ENCODE measurements at places on chromosomes 4 and X. TPM values are rescaled to one million over a fixed set of nuclear protein-coding genes. Genes with fewer than 3 reads are reported as not detected.

The CENPU gene
- 3.1 TPM for total RNA-seq

The ATP8A1 gene
- 11.6 TPM for total RNA-seq

The MAGIX gene
- 2.7 TPM for total RNA-seq

The FAM120C gene
- 10.1 TPM for total RNA-seq

GRCh38 chr4:74085669-74086068 is 13.3 kb downstream of the CXCL2 start:
- no peak overlapping the region for H3K27ac ChIP-seq
- H3K36me3 ChIP-seq = no peaks in the 10 kb centered on the region
- H3K4me3 ChIP-seq = no peak overlapping the region
- no peak for DNase-seq

DNA sequence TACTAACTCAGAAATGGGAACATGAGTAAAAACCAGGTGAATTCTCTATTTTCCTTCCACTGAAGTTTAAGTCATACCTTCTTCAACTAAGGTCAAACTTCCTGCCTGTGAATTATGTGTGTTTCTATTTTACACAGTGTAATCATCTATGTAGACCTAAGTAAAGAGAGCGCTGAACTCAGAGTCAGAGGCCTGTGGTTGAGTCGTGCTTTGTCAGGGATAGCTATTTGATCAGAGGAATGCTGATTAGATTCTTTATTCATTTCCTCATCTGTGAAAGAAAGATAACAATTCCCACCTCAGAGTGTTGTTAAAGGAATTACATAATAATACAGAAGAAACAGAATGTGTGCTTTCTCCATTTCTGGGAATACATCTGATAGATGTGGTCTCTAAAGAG is 654.1 kb downstream of the STIM2 start:
- H3K4me3 ChIP-seq = no peak overlapping the region
- no peak overlapping the region for H3K27ac ChIP-seq
- H3K36me3 ChIP-seq = no peaks in the 10 kb centered on the region

DNA sequence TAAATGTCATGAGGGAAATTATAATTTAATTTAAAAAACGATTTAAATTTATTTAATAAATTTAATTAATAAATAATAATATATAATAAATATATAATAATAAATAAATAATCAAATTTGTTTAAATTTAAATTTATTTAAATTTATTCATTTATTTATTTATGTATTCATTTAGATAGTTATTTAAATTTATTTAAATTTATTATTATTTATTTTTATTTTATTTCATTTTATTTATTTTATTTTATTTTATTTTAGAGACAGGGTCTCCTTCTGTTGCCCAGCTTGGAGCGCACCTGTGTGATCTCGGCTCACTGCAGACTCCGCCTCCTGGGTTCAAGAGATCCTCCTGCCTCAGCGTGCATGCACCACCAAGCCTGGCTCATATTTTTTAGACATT is 18.4 kb upstream of the PPP2R3B start:
- no peaks in the 10 kb centered on the region for H3K4me1 ChIP-seq
- H3K27me3 ChIP-seq = no peaks in the 10 kb centered on the region
- no peak for DNase-seq
- no peak overlapping the region for H3K4me3 ChIP-seq

The NOCT gene
- total RNA-seq = 5.1 TPM

- no peaks in the 10 kb centered on the region for H3K27me3 ChIP-seq
- H3K4me1 ChIP-seq = no peaks in the 10 kb centered on the region
- DNase-seq = no peak
- H3K4me3 ChIP-seq = no peak overlapping the region
Observed at GRCh38 chr4:83013902-83014301, 3.3 kb upstream of the LIN54 start.

GRCh38 chr4:153181700-153182099 is 22.5 kb upstream of the TRIM2 start:
- H3K27me3 ChIP-seq = no peaks in the 10 kb centered on the region
- no peak overlapping the region for H3K4me3 ChIP-seq
- no peaks in the 10 kb centered on the region for H3K4me1 ChIP-seq
- H3K36me3 ChIP-seq = no peaks in the 10 kb centered on the region
- DNase-seq = no peak

The NR3C2 gene
- 9.9 TPM for total RNA-seq

DNA sequence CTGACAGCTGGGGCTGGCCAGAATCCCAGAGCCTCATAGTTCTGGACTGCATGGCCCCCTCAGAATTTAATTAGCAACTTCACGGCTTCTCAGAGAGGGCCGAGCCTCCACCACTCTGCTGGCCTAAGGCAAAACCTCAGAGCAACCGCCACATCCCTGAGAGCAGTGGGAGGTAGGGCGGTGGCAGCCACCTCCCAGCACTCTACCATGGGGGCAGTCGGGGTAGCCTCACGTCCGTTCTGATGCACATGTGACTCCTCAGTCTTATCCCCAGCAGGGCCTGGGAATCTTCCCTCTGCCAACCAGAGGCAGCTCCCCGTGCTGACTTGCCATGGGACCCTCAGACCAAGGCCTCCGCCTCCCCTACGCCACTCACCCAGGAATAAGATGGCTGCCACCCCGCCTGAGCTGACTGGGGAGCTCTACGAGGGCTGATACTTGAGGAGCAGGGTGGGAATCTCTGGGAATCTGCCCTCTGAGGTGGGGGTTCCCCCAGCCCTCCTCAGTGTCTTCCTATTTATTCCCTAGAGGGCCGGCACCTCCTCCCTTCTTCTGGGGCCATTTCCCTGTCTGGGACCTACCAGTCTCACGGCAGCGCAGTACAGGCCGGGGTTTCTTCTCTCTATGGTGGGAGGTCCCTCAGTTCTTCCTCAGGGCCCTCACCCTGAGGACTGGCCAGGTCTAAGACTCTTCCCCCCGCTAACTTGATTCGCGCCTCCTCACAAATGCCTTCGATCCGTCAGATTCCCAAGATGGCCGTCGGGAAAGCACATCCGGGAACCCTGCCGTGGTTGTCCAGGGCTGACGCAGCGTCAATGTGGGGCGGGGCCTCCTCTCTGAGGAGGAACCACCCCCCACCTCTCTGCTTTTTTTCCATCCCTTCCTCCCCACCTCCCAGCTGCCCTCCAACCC is at the start of gene MAGEC2:
Gene MAGEC2, minus strand, starts transcription at position 769 of the 912 bp plus-strand sequence. CDS start 1,303 bp downstream, outside the sequence.
- H3K27ac ChIP-seq = no peak within 1 kb of the TSS
- no peaks in the 10 kb centered on the region for H3K36me3 ChIP-seq
- H3K4me1 ChIP-seq = no peaks in the 10 kb centered on the region

DNA sequence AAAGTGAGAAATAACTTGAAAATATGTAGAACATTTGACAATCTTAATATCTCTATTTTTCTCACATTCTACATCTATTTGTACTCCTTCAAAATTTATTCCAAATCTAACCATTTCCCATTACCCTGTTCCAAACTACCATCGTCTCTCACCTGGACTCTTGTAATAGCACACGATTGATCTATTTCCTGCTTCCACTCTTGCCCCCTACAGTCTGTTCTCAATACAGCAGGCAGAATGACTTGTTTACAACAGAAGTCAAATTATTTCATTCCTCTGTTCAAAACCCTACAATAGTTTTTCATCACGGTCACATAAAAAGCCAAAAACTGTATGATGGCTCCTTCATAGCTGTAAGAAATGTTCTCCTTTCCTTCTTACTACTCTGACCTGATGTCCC is 21.1 kb upstream of the LUZP4 start:
- no peak for DNase-seq
- no peaks in the 10 kb centered on the region for H3K4me1 ChIP-seq
- no peak overlapping the region for H3K27ac ChIP-seq
- H3K27me3 ChIP-seq = no peaks in the 10 kb centered on the region
